ENCODE measurements at places on chromosomes 1 and 21.

GRCh38 chr1:112594208-112594876 is 24.6 kb downstream of the ST7L start:
- DNase-seq, result no peak

DNA sequence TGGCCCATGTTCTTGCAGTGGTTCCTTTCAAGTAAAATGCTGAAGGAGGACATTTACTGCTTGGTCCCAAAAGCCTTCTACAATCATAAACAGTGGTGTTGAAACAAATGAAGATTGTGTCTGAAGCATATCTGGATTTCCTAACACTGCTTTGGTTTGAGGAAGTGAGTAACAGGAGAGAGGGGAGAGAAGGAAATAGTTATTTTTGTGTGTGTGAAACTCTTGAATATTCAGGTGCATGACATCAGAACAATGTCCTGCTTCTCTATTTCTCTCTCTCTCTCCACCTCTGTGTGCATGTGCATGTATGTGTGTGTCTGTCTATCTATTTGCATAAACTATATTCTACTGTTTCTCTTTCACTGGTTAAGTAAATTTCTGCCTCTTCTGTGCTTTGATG is 61.4 kb upstream of the TNFSF18 start:
- no peak for DNase-seq

- no peak for DNase-seq
Observed at GRCh38 chr1:109904105-109904817, 6.4 kb upstream of the CSF1 start.

DNA sequence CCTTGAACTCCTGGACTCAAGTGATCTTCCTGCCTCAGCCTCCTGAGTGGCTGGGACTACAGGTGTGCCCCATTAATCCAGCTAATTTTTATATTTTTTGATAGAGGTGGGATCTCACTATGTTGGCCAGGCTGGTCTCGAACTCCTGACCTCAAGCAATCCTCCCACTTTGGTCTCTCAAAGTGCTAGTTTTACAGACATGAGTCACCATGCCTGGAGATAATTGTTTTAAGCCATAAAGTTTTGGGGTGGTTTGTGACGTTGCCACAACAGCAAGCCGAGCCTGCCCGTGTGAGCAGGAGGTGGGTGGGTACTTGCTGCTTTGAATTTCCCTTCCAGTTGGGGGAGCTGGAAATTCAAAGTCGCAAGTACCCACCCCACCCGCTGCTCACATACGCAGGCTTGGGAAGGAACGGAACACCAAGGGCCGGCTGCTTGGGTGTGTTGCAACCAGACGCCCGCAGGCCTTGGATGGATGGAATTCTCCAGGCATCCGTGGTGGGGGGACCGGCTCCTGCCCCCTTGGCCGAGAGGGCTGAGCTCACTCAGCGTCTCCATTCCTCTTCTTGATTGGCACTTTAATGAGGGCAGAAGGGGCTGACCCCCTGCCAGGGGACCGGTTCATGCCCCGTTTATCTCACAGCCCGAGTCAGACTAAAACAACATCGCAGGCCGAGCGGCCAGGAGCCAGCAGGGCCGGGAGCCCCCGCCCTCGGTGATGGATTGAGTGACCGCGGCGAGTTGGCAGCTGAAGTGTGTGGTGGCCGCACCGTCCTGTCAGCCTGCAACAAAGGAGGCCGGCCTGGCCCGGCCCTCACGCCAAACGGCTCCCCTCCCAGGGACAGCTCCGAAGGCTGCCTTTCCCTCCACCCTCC is 78.1 kb downstream of the DHRS3 start:
- no peak for DNase-seq

DNA sequence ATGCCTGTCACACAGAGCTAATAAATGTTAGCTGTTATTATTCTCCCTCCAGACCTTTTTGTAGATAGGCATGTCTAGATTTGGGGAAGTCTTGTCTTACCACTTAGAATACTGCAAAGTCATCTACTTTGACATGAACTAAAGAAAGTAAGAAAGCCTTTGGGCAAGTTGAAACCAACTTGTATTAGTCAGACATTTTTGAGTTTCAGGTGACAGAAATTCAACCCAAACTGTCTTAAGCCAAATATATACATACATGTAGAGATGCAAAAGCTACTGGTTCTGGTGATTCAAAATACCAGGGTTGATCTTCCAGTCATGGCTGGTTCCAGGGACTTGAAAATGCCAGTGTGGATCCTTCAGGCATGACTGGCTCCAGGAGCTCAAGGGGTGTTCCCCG is 276.8 kb upstream of the TMEM51 start:
- no peak for DNase-seq

DNA sequence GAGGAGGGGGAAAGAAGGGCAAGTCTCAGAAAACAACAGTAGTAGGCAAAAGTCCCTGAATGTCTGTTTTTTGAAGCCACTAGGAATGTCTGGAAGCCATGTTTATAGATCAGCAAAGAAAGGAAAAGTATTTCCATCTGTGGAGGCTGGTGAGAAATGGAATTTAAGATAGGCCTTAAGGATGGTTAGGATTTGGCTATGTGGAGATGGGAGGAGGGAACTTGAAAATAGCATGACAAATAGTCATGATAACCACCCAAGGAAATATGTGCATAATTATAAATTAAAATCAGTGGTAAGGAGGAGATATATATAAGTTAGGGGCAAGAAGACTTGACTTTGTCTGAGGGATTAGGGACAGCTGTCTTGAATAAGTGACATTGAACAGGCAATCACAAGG is 33.8 kb upstream of the FGGY start:
- DNase-seq, result no peak

DNA sequence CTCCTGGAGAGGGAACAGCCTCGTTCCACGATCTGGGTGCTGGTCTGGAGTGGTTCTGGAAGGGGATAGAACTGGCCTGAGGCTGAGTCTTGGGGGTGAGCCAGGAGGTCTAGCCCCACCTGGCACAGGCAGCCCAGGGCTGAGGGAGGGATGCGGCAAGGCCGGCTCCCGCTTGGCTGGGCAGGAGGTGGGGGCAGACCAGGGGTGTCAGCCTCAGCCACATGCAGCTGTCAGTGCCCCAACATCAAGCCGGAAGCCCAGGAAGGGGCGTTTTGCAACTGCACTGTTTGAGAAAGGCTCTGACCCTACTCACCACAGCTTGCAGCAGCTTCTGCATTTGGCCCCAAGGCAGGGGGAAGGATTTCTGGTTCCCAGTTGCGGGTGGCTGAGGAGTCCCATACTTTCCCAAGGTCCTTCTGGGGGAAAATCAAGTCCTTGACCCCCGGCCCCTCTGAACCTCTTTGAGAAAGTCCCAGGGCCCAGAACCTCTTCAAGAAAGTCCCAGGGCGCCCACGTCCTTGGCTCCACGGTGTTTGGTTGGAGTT is 2.0 kb downstream of the EFHD2 start:
- no peak for DNase-seq

- no peak for DNase-seq
Observed at GRCh38 chr1:222331765-222332164, 216.1 kb downstream of the HHIPL2 start.

DNA sequence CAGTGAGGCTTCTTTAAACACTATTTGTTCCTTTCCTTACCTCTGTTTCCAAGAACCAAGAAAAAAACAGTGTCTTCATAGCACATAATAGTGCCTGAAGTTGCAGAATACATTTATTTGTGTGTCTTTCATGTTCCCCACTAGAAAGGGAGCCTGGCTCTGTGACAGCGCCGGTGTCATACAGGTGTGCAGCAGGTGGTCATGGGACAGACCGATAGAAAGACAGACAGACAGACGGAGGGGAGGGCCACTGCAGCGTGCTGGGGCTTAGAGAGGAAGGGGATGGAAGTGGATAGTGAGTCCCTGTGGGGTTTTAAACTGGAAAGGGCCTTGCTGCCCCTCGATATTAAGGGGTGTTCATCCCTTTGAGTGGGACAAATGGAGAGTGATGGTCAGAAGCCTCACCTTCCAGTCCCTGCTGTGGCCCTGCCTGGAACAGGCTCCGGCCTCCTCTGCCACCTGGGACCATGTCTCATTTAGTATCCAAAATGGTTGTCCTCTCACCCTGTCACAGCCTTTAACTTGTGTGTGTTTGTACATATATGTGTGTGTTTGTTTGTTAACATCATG is 152.9 kb downstream of the PGBD5 start:
- DNase-seq, result no peak

- no peak for DNase-seq
Observed at GRCh38 chr1:47219001-47219400, 13.0 kb downstream of the TAL1 start.

GRCh38 chr1:51922040-51922439 is 43.5 kb upstream of the NRDC start:
- no peak for DNase-seq

DNA sequence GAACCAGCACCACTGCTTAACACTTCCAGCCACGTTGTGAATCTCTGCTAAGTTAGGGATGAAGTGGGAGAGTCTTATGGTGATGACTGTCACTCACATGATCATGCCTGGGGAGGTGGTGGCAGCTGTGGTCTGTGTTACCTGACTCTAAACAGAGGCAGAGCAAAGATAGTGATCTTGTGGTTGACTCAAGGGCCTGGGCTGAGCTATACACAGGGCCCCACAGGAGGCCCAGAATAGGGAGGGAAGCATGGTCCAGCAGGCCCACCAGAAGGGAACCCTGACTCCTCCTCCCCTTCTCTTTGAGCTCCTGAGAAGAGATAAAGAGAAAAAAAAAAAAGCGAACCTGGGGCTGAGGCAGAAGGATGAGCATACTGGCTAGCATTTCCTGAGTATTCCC is 55.0 kb downstream of the PLXNA2 start:
- no peak for DNase-seq

GRCh38 chr1:43760745-43761317 is 53.5 kb downstream of the ST3GAL3 start:
- no peak for DNase-seq

- DNase-seq, result no peak
Observed at GRCh38 chr1:62181532-62181931, 13.1 kb upstream of the L1TD1 start.

DNA sequence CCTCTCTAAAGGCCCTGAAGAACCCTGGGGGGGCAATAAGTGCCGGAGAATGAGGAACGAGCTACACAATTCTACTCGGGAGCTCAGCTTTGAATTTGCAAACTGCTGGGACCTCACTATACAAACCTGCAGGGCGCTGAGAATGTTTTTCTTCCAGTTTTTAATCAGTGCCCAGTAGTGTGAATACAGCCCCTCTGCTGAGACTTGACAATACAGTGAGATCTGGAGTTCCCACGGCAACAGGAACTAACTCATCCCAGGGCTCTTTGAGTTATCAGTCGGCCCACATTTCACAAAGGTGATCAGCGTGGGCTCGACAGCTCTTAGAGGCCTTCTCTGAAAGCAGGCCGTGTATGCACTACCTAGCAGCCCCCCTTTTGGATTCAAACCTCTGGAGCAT is 41.7 kb downstream of the TMEM53 start:
- DNase-seq, result no peak

DNA sequence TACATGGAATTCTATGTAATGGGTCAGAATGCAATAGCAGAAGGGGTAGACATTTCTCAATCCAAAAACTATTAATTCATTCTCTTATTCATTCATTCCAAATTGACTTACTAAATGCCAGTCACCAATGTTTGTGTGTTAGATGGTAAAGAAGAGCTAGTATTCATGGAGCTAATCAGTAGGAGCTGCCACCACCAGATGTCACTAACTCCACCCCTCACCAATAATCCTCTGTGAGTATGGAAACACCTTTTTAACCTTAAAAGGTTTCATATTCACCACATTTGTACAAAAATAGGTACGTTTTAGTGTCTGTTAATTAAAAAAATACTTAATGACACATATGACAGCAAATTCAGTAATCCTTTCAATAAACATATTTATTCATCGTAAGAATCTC is 131.8 kb upstream of the PKN2 start:
- no peak for DNase-seq

GRCh38 chr1:33275195-33275594 is 18.9 kb downstream of the ZNF362 start:
- no peak for DNase-seq

DNA sequence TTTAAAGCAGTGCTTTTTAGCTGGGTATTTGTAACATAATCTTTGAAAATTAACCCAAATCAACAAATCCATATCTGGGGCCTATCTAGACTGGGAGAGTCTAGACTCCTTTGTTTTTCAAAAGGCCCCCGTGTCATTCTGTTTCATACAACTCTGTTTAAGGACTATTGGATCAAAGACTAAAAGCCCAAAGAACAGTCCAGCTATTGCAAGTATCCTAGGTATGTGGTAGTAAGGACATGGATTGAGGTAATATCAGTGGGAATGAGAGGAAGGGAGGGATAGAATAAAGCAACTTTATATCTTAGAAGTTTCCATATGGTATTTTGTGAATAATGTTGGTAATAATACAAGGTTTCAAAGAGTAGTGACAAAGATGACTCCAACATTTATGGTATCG is 18.2 kb downstream of the KIF1B start:
- DNase-seq, result no peak

DNA sequence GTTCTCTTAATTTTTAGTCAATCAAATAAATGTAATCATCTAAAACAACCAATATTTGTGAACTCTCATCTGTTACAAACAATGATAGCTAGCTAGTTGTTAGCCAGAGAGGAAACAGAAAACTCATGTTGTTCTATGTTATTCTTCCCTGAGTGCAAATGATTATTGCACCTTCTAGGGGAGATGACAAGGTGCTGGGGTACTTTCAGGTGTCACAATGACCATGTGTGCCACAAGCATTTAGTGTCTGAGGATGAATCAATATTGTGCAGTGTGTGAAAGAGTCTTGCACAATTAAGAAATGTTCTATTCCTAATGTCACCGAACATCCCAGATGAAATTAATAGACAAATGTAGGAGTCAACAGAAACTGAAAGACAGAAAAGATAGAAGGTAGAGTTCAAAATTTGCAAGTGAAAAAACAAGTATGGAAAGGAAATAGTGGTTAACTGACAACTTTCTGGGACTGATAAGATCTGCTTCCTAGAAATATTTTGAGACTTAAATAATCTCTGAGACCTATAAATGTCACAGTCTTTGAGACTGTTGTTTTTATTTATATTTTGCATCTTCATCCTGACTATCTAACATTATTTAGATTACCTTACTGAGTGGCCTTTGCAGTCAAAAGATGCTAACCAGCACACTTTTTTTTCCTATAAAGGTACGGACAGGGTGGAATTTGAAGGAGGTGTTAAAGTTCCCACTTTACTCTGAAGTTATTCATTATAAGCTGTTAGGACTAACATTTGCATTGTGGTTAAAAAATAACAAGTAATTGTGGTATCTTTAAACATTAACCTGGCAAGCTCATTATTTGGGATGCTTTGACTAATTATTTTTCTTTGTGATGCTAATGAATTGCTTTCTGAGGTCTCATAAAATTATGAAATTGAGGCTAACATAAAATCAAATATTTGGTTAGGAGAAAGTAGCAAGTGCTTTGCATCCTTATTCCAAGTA is 21.6 kb upstream of the DPYD start:
- DNase-seq, result no peak

DNA sequence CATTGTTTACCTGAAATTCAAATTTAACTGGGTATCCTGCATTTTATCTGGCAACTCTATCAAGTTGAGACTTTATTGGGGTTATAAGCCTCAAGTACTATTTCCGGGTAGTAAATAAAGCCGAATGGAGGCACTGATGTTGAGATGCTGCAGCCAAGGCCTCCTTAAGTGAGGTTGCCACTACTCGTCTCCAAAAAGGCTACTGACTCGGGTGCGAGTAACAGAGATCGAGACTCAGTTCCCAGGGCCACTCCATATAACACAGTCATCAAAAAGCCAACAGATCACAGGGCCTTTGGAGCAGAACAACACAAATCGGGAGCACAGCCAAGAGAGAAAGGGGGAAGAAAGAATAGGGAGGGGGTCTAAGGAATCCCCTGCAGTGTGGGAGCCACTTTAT is 524 bp downstream of the COPA start:
- no peak for DNase-seq

Measured in stimulated activated CD8-positive, alpha-beta memory T cell treated with anti-CD3 and anti-CD28 coated beads, Interleukin-4, amount 100 ng/mL, for 1 hour (primary cell).